ENCODE measurements at places on chromosomes 7 and 10. TPM values are rescaled to one million over a fixed set of nuclear protein-coding genes. Genes with fewer than 3 reads are reported as not detected.

GRCh38 chr10:98269435-98269912, 1.5 kb upstream of the LOXL4 start:
- no peak for DNase-seq

DNA sequence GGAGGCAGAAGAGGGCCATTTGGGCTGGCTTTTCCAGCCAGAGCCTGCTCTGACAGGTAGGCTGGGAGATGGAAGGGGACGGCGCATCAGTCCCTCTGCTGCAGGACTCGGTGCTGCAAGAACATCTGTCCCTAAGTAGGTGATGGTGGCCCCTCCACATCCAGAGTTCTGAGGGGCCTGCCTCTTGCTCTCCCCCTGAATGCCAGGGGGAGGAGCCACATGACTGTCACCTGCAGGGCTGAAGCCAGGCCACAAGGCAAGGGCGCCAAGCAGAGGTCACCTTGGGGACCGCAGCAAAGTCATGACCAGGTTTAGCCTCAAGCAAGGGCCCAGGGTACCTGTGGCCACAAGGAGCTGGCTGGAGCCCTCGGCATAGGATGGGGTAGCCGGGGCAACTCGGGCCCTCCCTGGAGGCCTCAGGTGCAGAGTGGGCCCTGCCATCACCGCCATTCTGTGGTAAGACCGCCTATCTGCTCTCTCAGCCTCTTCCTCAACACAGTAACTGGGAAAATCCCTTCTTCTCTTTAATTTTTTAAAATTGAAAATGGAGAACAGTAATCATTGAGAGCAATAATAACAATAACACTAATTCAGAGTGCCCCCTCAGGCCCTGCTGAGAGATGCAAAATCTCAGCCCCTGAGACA, 99.3 kb downstream of the FAM53B start:
- DNase-seq = no peak

- DNase-seq = no peak
Observed at GRCh38 chr10:90023950-90024349, 322.6 kb downstream of the KIF20B start.

Gene NKX1-2
- total RNA-seq = not detected
